ENCODE measurements at places on chromosomes 6 and 20.

GRCh38 chr6:43308101-43308989, at the start of gene CRIP3:
Gene CRIP3, minus strand, starts transcription at chr6:43308826. Its CDS starts 34 bp downstream, at chr6:43308792.
- no peak for DNase-seq

GRCh38 chr6:13030396-13030795, 297.9 kb downstream of the TBC1D7 start:
- no peak for DNase-seq

DNA sequence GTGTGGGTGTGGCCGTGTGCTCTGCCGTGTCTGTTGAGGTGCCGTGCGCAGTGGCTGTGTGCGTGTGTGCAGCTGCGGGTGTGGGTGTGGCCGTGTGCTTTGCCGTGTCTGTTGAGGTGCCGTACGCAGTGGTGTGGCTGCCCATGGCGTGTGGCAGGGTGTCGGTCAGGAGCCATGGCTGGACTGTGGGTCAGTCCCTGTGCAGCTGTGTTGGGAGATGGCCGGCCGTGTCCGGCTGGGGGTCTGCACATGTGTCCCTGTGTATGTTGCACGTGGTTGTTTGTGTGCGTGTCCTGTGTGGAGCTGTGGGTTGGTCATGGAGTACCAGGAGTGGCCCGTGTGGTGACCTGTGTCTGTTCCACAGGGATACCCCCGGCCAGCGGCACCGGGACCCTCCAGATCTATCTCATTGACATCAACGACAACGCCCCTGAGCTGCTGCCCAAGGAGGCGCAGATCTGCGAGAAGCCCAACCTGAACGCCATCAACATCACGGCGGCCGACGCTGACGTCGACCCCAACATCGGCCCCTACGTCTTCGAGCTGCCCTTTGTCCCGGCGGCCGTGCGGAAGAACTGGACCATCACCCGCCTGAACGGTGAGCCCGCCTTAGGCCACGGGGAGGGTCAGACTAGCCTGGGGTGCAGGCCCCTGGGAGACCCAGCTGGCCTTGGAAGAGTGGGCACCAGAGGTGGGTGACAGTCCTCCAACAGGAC, 137.7 kb downstream of the TAF4 start:
- DNase-seq: no peak

DNA sequence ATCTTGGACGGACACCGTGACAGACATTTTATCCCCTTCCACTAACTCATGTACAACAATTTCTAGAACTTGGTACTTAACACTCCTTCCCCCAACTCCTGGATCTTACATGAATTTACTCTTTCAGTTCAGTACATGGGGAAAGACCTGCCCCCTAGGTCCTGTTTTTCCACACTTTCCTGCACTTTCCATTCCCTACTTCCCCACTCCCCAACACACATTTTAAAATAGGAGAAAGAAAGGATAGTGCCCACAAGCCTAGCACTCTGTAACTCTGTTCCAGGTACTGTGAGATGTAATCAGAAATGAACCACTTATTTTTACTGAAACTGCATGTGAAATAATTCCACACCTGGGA, 1.3 kb downstream of the ADGRG6 start:
- no peak for DNase-seq

GRCh38 chr6:47789553-47789952, 7.7 kb downstream of the OPN5 start:
- DNase-seq: no peak

- DNase-seq: no peak
Measured at GRCh38 chr6:2656460-2657079, 94.2 kb downstream of the MYLK4 start.

DNA sequence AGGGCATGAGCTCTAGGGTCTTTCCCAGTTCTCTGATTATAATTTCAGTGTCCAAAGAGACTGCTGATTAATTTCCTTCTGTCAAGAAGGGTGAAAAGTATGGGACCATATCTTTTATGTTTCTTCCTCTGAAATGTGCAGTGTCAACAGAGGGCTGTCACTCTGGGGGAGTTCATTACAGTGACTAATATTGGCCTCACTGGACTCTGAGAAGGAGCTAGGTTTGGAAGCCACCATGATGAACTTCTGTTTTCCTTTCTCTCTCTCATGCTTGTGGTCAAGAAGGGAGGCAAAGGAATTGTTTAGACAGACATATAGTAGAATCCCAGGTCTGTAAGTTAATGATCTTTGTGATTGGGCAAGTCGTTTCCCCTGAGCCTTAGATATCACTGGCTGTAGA, 41.8 kb upstream of the BMP6 start:
- DNase-seq: no peak

DNA sequence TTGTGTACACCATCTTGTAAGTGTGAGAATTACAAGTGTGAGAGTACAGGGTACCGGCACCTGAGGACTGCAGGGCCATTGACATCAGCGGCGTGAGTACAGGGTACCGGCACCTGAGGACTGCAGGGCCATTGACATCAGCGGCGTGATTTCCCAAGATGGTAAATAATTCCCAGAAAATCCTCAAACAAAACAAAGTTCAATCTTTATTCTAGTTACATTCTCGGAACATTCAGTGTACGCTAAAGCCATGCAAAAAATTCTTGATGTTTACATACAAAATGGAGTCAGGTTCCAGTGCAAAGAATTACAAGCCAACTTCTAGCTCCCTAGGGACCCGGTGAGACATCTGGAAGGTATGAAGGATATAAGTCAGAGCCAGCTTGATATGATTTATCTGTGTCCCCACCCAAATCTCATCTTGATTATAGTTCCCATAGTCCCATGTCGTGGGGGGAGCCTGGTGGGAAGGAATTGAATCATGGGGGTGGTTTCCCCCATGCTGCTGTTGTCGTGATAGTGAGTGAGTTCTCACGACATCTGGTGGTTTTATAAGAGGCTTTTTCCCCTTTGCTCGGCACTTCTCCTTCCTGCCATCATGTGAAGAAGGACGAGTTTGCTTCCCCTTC, 172.7 kb downstream of the TTLL2 start:
- no peak for DNase-seq

- DNase-seq: no peak
Measured at GRCh38 chr6:148514091-148514845, 171.6 kb downstream of the SASH1 start.

DNA sequence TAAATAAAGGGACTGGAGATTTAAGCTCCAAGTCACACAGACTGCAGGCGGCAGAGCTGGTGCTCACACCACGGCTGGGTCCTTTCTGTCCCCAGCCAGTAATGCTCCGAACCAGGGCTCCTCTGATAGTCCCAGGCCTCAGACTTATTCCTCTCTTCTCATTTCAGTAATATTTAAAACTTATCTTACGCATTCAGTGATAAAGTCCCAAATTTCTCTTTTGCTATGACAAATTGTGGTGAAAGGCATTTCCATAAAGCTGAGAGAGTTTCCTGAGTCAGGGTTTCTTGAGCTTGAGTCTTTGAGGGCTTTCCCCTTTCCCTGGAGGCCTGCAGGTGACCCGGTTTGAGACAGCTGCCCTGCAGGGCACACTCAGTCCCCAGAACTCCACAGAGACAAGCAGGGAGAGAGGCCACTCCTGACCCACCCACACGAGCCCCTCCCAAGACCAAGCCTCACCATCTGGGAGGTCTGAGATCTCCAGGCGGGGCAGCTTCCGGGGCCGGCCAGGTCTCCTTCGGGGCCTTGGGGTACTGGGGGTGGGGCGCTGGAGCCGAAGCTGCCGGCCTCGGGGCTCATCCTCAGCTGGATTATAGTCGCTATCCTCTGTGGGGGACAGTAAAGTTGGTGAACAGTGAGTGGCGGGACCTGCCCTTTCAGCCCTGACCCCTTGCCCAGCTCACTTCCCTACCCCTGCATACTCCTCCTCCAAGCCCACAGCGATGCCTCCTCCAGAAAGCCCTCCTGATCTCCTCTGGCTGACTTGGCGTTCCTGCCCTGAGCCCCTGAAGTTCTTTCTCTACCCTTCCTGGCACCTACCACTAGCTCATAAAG, 6.6 kb downstream of the ZNF335 start:
- no peak for DNase-seq

DNA sequence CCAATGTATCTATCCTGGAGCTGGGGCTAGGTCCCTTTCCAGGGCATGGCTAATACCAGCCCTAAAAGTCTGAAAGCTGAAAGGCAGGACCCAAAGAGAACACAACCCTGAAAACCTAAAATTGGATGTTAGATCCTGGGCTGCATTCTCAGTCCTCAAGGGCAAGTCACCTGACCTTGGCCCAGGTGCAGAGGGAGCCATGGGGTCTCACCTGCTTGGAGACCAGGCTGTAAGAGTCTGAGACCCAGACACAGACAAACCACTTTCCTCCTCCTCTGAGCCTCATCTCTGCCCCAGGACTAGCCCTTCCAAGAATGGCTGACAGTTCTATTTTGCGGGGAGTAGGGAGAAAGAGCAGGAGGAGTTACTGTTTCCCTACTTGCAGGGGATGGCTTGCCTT, 60.0 kb downstream of the EFCAB8 start:
- no peak for DNase-seq

All from activated gamma-delta T cell (primary cell).